ENCODE measurements at places on chromosomes 5 and 9.
A peak's percentile ranks its signal among the peaks of the same experiment; 100 is the strongest.

GRCh38 chr5:9543311-9543920 lies 2.5 kb downstream of the SEMA5A start:
- peak; percentile 21 for DNase-seq

DNA sequence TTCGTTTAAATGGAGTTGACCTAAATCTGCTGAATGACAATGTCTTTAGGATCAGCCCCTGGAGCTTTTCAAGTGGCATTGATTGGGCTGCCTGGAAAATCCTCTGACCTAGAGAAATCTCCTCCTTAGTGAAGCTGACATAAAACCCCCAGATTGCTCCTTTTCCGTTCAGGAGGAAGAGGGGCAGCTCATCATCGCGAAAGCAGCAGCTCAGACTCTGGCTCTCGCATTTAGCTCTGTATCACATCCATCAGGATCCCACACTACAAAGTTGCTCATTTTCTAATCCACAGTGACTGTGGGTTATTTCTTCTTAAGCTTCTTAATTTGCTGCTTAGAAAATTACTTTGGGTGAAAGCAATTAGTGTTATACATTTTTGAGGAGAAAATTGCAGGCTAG lies 373.7 kb downstream of the ENC1 start:
- DNase-seq = no peak

GRCh38 chr5:169933616-169934015 lies 46.7 kb downstream of the INSYN2B start:
- DNase-seq = peak; percentile 30

DNA sequence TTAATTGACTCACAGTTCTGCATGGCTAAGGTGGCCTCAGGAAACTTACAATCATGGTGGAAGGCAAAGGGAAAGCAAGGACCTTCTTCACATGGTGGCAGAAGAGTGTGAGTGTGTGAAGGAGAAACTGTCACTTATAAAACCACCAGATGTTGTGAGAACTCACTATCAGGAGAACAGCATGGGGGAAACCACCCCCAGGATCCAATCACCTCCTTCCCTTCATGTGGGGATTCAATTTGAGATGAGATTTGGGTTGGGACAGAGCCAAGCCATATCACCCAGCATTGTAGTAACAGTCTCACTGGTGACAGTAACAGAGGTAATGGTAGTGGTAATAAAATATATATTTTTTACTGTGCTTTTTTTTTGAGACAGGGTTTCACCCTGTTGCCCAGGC lies 18.1 kb downstream of the ZBTB5 start:
- no peak for DNase-seq

- DNase-seq = no peak
These were observed 20.2 kb upstream of the TLE4 start for GRCh38 chr9:79551586-79551985.

DNA sequence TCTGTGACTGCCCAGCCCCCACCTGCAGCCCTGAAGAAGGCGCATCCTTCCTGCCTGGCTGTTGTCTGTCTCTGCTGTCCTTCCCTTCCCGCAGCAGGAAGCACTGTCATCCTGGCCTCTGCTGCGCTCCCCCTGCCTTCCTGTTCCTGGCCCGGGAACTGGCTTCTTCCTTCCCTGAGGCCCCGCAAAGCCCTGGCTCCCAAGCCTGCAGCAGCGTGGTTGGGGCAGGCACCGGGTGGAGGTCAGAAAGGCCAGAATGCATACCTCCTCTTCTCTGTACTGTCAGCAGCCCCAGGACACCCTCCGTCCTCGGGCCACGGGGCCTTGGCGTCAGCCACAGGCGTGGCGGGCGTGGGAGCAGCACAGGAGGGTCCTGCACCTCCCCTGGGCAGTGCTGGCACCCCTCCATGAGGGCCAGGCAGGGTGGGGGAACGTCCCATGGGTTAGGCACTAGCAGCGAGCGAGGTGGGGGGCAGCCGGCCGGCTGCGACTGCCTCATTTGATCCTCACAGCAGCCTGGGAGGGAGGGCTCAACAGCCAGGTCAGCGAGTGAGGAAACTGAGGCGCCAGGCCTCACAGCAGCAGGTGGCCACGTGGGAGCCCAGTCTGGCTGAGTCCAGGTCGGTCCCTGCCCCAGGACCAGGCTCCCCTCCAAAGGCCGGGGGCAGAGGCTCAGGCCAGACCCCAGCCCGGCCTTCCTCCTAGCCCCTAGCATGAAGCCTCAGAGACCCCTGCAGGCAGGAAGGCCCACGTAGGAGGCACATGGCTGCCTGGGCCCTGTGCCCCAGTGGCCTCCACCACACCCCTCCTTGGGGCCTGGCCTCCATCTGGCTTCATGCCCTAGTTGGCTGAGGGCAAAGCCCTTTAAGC lies 9.4 kb downstream of the FLT4 start:
- DNase-seq = no peak

DNA sequence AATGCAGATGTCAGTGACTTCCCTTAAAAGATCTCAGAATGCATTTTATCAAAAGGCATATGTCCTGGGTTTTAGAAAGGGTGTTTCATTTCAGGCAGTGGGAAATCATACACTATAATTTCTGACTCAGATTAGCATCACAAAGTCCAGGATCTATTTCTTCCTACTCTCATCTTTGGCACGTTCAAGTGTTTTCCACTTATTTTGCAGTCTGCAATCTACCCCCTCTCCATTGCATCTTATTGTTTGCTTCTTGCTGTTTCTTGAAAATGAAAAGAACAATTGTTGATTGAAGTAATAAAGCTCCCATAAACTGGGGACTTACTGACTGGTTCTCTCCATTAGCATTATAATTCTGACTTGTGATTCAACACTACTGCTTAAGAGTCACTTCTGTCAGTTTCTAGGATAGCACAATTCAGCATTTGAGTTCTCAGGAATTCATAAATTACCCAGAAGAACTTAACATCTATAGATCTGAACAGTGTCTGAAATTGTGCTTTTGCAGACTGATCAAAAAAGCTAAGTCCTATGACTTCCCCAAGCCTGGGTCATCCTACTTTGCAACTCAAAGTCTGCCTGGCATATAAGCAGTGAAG lies 332.9 kb downstream of the RASEF start:
- no peak for DNase-seq

DNA sequence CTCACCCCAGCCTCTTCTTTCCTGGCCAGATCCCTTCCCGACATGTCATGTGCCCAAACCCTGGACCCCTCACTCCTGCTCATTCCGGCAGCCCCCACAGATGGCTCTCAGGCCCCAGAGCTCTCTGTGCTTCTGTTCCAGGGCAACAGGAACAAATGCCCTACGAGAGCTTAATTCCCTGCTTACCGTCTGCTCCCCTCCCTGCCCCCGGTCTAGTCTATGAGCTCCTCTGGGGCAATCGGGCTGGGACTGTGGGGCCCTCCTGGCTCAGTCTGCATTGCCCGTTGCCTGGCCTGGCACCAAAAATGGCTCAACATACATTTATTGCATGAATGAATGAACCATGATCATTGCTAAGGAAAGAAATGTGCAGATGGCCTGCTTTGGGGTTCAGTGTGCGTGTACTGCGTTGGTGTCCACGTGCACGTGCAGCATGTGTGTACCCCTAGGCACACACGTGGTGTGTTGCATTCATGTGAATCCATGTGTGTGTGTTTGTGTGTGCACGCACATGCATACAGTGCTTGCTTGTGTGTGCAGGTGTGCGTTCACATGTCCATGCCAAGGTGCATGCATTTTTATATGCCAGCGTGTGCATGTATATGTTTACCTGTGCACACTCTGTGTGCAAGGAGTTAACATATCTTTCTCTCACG lies 201.2 kb upstream of the IER5L start:
- no peak for DNase-seq

- DNase-seq = no peak
These were observed 431.6 kb downstream of the PRR16 start for GRCh38 chr5:120895660-120896059.

DNA sequence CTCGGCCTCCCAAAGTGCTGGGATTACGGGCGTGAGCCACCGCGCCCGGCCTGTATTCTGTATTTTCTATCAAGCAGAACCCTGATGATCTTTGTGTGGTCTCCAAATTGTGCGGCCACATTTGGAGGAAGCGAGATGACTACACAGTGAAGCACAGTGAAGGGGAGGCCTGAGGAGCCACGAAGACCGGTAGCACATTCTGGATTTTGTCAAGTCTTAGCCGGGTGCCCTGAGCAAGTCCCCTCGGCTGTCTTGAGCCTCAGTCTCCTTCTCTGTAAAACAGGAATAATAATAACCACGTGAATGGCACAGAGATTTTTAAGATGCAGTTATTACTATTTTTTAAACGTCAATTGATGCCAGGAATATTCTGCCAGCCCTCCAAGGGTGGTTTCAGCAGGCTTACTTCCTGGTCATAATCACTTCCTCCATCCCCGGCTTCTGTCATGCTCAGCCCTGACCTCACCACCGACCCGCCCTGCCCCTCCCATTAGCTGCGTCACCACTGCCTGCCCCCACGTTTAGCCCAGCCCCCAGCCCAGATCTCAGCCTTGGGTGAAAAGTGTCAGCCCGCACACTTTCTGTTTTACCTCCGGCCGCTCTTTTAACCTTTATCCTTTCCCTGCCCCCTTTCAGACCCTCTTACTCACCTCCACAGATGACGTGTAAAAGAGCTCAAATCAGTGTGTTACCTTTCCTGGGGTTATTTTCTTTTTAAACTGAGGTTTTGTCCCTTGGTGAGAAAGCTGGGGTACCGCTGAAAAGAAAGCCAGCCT lies 27.0 kb upstream of the ERGIC1 start:
- DNase-seq = peak; percentile 84

GRCh38 chr9:72471096-72471495 lies 50.3 kb upstream of the TMC1 start:
- DNase-seq = no peak

GRCh38 chr9:133701321-133701980 lies 36.7 kb downstream of the SARDH start:
- DNase-seq = peak; percentile 26

- DNase-seq = no peak
These were observed 511.0 kb downstream of the CSNK1G3 start for GRCh38 chr5:124022966-124023365.

DNA sequence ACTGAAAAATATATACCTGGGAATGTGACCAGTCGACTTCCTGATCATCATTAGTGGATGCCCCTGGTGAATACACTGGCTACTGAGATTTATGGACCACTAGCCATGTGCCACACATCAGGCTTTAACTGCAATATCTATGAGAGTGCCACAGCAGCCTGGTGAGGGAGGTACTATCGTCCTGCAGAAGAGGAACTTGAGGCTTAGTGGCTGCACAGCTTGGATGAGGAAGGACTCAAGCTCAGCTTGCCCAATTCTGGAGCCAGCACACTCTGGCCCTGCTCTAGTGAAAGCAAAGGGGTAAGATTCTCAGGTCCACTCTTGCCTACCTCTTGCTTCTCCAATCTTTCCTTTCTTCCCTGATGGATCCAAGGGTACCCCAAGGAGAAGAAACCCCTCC lies 129.3 kb downstream of the ENTREP1 start:
- DNase-seq = no peak

GRCh38 chr9:88342246-88342645 lies 46.0 kb upstream of the SPIN1 start:
- DNase-seq = peak; percentile 52
